ENCODE measurements at places on chromosomes 16 and 17. TPM values are rescaled to one million over a fixed set of nuclear protein-coding genes. Genes with fewer than 3 reads are reported as not detected.
A peak's percentile ranks its signal among the peaks of the same experiment; 100 is the strongest.

Gene OR2C1
- not detected for total RNA-seq

Gene KRT27
- not detected for total RNA-seq

Gene EVPLL
- not detected for total RNA-seq

Gene CNGB1
- total RNA-seq = not detected

Gene CHTF18
- total RNA-seq = 4.5 TPM

Gene ACSM5
- 3.1 TPM for total RNA-seq

DNA sequence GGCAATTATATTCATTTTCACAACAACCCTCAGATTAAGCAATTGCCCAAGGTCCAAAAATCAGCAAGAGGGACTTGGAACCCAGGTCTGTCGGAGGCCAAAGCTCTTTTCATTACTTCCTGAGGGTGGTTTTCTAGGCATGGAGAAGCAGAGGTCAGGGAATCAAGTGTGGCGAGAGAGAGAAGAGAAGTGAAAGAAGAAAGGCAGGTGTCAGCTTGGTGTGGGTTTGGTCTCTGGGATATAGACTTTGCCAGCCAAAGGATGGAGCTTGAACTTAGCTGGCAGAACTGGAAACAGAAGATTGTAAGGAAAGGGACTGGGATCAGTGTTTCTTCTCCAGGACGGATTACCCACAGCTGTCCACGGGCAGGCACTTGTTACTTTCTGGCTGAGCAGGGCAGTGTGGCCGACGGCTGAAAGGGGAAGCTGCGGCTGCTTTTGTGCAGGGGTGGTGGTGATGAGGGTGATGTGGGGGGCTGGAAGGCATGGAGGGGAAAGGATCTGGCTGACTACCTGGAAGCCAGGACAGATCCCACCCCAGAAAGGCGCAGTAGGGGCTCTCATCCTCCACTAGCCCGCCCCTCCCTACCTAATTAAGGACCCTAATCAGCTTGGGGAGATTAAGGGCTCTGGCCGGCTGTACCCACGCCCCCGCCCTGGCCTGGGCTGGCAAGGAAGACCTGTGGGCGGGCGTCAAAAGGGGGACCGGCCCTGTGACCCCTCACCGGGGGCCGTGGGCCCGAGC is at the start of gene GUCY2D:
Gene GUCY2D (plus strand): TSS at position 640 of the 745 bp plus-strand sequence. CDS start 433 bp downstream, outside the sequence.
- H3K4me1 ChIP-seq = peaks cover 4% of the 10 kb centered on the region
- H3K36me3 ChIP-seq = no peaks in the 10 kb centered on the region
- no peak for DNase-seq
- H3K4me3 ChIP-seq = peak within 1 kb of the TSS; percentile 56
- H3K27ac ChIP-seq = no peak within 1 kb of the TSS

DNA sequence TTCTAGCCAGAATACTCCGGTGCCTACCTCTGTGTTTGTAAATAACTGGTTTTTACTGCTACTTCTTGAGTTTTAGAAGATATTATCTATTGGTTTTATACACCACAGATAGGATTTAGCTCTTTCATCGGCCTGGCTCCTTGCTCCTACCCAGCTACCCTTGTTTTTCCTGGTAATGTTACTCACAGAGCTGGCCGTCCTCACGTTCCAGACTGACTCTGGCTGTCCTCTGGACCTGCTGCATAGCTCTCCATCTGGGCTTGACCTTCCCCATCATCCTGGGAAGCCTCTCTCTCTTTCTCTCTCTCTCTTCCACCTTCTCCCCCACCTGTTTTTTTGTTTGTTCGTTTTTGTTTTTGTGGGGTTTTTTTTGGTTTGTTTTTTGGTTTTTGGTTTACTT is 51.5 kb downstream of the MPRIP start:
- peaks cover 23% of the 10 kb centered on the region for H3K36me3 ChIP-seq
- peaks cover 82% of the 10 kb centered on the region for H3K4me1 ChIP-seq
- H3K27me3 ChIP-seq = no peaks in the 10 kb centered on the region

DNA sequence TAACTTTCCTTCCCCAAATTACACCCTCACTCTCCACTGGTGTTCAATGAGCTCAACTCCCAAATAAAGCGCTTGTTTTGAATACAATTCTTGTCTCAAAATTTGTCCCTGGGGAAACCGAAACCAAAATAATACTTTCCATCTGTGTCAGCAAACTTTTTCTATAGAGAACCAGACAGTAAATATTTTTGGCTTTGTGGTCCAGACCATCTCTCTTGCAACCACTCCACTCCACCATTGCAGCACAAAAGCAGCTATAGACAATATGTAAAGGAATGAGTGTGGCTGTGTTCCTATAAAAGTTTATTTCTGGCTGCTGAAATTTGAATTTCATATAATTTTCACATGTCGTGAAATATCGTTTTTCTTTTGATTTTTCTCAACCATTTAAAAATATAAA is 84.6 kb upstream of the ERCC4 start:
- no peak for DNase-seq
- no peak overlapping the region for H3K27ac ChIP-seq
- H3K4me3 ChIP-seq = no peak overlapping the region
- H3K36me3 ChIP-seq = no peaks in the 10 kb centered on the region
- H3K27me3 ChIP-seq = peaks cover 3% of the 10 kb centered on the region

DNA sequence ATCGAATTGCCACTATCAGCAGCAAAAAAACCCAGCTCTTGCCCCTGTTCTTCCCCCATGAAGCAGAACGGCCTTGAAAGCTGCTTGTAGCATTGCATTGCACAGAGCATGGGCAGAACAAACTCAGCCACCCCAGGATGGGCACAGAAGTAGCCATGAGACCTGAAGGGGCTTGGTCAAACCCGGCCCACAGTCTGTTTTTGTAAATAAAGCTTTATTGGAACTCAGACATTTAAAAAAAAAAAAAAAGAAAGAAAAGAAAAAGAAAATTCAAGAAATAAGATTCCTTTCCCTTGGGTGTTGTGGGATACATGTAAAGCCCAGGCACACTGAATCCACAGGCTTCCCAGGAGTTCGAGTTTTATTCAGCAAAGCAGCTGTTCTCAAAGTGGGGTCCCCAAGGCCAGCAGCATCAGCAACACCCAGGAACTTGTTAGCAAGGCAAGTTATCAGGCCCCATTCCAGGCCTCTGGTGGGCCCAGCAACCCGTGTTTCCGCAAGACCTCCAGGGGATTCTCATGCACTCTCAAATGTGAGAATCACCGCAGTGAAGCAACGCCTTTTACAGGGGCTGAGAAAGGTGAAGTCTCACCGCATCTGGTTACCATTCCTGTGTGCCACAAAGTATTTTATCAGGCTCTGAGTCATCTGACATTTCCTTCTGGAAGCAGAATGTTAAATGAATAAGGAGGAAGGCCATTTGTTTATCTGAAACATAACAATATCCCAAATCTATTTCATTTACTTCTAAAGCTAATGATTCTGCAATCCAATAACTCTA is 108.2 kb downstream of the SLC39A11 start:
- no peak overlapping the region for H3K4me3 ChIP-seq
- DNase-seq = no peak
- H3K4me1 ChIP-seq = no peaks in the 10 kb centered on the region
- H3K27ac ChIP-seq = no peak overlapping the region

DNA sequence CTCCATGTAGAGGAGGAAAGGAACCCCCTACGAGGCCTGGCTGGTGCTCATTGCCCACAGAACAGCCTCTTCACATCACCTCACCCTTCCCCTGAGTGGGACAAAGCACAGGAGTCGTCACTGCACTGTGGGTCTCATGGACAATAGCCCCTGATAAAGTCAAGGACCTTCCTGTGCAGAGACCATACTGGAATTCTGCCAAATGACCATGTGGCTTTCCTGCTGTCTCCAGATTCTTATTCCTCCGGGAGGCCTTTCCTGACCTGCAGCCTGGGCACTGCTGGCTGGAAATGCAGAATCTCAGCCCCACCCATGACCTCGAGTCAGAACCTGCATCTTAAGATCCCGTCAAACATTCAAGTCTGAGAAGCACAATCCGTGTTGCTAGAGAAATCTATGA is 60.5 kb upstream of the ERN1 start:
- H3K27ac ChIP-seq = peak overlapping the region; percentile 17
- no peak for DNase-seq
- H3K36me3 ChIP-seq = peaks cover 38% of the 10 kb centered on the region
- no peak overlapping the region for H3K4me3 ChIP-seq
- no peaks in the 10 kb centered on the region for H3K27me3 ChIP-seq

DNA sequence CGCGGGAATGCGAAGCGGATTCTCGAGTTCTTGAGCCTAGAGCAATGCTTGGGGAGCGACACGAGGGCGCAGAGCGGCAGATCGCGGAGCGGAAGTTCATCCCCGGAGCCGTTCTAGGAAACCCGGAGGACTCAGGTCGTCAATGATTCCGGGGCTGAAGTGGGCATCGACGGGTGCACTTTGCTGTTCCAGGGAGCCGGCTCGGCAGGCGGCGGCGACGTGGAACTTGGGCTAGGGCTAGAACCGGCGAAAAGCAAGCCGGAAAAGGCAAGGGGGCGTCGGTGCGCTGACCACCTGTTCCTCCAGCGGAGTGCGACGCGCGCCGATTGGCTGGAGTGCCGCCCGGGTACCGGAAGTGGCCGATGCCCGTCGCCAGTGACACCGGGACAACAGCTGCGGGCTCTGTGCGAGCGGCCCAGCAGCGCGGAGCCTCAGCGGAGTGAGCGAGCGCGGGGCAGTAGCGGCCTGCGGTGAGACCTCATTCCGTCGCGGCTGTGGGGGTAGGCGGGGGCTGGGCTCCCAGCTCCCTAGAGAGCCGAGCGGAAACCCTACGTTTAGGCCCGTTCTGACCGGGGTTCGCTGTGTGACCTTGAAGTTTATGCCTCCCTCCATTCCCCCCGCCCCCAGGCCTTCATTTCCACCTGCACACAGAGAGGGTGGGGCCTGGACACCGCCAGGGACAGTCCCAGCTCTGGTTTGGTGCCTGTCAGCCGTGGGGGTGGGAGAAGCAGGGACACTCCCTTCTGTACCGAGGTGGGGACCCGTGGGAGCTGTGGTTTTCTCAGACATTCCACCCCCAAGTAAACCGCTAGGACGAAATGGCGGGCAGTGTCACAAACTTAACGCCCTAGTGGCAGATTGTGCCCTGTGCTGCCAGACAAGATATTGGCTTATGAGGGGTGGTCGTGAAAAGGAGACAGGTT is at the start of gene ZFP3:
Gene ZFP3 (plus strand): TSS at position 362 of the 923 bp plus-strand sequence. CDS start 13,038 bp downstream, outside the sequence.
- peak; percentile 95 for DNase-seq
- H3K4me3 ChIP-seq = peak within 1 kb of the TSS; percentile 82
- no peaks in the 10 kb centered on the region for H3K27me3 ChIP-seq
- H3K36me3 ChIP-seq = peaks cover 3% of the 10 kb centered on the region

DNA sequence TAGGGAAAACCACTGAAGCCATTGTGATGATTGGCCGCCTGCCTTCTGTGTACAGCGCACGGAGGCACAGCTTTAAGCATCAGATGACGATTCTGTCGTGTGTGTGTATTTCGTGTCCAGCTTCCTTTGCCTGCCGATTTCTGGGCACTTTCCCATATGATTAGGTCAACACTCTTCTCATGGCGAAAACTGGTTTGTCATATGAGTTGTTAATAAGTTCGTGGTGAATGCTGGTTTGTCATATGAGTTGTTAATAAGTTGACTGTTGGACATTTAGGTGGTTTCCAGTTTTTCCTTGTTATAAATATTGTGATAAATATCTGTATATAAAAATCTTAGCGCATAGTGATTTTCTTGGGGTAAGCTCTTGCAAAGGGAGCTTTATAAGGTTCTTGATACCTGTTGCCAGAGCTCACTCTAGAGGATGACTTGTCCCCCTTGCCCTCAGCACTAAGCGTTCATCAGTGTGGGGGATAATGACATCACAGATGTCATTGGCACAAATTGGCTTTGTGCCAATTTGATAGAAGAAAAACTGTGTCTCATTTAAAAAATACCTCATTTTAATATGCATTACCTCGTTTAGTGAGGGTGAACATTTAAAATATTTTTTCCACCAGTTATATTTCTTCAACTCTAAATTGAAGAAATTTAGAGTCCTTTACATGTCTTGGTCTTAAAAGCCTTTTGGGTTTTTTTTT is 40.0 kb downstream of the PGS1 start:
- H3K27me3 ChIP-seq = no peaks in the 10 kb centered on the region
- no peak for DNase-seq
- peak overlapping the region; percentile 75 for H3K27ac ChIP-seq
- H3K36me3 ChIP-seq = no peaks in the 10 kb centered on the region
- H3K4me1 ChIP-seq = peaks cover 41% of the 10 kb centered on the region

GRCh38 chr17:38893113-38893512 is 23.3 kb downstream of the LASP1 start:
- H3K4me1 ChIP-seq = peaks cover 27% of the 10 kb centered on the region
- no peak overlapping the region for H3K4me3 ChIP-seq
- no peaks in the 10 kb centered on the region for H3K36me3 ChIP-seq
- H3K27ac ChIP-seq = peak overlapping the region; percentile 50

DNA sequence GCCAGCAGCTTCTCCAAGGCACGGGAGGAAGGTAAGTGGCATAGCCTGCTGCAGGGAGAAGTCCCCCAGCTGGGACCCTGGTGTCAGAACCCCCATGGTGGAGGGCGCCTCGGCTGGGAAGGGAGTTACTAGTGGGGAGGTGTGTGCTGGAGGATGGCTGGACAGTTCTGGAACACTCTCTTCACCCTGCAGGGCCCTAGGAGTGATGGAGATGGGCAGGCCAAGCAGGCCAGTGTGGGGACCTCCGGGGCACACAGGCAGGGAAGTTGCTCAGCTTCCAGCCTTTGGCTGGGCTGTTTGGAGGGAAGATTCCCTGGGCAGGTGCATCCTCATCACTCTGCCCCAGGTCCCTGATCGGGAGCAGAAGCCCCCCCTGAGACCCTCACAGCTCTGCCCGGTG is 696 bp downstream of the C17orf99 start:
- DNase-seq = no peak
- H3K4me3 ChIP-seq = no peak overlapping the region
- peaks cover 15% of the 10 kb centered on the region for H3K4me1 ChIP-seq
- H3K27me3 ChIP-seq = no peaks in the 10 kb centered on the region
- H3K36me3 ChIP-seq = no peaks in the 10 kb centered on the region

GRCh38 chr16:65312071-65312470 is 190.2 kb upstream of the CDH11 start:
- peaks cover 26% of the 10 kb centered on the region for H3K4me1 ChIP-seq
- H3K27ac ChIP-seq = no peak overlapping the region
- no peak overlapping the region for H3K4me3 ChIP-seq
- H3K27me3 ChIP-seq = no peaks in the 10 kb centered on the region

GRCh38 chr17:39704821-39705551 is 5.1 kb downstream of the ERBB2 start:
- no peak overlapping the region for H3K4me3 ChIP-seq
- H3K27me3 ChIP-seq = no peaks in the 10 kb centered on the region
- peak overlapping the region; percentile 63 for H3K27ac ChIP-seq

GRCh38 chr16:47592232-47592631 is 131.1 kb downstream of the PHKB start:
- H3K4me3 ChIP-seq = no peak overlapping the region
- H3K4me1 ChIP-seq = no peaks in the 10 kb centered on the region
- no peak for DNase-seq
- H3K36me3 ChIP-seq = peaks cover 6% of the 10 kb centered on the region

DNA sequence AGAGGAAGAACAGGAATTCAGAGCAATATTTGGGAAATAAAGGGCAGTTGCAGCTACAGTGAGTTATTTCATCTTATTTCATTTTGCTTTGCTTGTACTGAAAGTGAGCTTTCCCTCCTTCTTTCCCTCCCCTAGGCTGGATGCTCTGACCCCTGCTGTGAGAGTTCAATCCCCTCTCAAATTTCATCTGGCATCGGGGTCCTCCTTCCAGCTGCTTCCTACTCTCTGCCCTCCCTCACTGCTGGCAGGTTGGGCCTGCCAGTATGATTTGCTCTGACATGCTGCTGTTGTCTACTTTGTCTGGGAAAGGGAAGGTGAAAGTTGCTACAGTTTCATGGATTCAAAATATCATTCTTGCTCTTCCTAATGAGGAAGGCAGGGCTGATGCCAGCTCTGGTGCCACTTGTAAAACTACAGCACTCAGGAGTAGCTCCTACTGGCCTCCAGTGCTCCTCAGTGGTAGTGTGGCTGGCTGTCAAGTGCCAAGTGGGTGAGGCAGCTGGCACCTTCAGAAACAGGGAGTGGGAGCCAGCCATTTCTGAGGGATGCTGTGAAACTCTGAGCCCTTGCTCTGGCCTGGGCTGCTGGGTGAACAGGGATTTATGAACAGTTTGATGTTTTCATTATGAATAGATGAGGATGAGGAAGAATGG is 408.6 kb downstream of the HAPSTR1 start:
- no peaks in the 10 kb centered on the region for H3K36me3 ChIP-seq
- no peaks in the 10 kb centered on the region for H3K27me3 ChIP-seq
- no peak overlapping the region for H3K4me3 ChIP-seq
- DNase-seq = no peak

Data from psoas muscle (tissue), 8 donors.